ENCODE measurements at places on chromosomes 11 and 22. TPM values are rescaled to one million over a fixed set of nuclear protein-coding genes. Genes with fewer than 3 reads are reported as not detected.

DNA sequence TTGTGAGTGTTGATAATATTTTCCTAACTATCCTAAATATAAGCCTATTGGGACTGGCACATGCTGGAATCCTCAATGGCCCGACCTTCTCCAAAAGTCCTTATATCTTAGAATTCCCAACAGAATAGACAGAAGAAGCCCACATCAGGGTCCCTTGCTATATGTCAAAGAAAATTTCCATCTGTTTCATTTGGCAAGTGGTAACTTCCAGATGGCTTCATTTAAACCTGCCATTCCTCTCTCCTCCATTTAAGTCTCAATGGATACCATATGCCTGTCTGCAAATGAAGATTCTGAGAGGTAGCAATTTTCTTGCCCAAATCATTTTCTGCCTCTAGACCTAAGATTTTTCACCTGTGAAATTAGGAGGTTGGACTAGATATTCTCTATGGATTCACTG, 73.1 kb upstream of the KCNA4 start:
- DNase-seq: no peak

DNA sequence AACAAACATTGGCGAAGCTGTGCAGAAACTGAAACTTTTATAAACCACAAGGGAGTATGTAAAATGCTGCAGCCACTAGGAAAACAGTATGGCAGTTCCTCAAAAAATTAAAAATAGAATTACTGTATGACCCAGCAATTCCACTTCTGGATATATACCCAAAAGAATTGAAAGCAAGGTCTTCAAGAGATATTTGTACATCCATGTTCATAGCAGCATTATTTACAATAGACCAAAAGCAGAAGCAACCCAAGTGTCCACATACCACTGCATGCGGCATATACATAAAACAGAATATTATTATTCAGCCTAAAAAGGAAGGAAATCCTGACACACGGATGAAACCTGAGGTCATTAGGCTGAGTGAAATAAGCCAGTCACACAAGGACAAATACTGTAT, 85.8 kb downstream of the RELT start:
- DNase-seq: no peak

DNA sequence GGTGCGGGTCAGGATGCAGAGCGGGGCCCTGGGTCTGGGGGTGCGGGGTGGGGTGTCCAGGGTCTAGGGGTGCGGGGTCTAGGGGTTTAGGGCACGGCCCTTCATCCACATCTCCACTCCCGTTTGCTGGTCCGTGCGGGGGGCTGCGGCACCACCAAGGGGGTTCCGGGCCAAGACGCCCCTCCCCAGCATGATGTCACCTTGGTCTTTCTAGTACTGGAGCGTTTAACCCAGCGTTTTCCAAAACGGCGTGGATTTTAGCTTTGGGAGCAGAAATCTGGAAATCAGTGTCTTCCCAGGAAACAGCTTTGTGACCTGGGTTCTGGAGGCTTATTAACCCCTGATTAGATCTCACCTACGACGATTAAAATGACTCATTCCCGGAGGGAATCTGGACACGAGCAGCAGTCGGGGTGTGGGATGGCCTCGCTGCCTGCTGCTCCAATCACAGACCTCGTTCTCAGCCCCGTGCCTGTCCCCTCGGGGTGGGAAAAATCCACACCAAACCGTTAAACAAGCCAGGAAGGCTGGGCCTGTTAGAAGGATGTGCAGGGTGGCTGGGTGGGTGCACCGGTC, 759 bp downstream of the AP2A2 start:
- DNase-seq: no peak

DNA sequence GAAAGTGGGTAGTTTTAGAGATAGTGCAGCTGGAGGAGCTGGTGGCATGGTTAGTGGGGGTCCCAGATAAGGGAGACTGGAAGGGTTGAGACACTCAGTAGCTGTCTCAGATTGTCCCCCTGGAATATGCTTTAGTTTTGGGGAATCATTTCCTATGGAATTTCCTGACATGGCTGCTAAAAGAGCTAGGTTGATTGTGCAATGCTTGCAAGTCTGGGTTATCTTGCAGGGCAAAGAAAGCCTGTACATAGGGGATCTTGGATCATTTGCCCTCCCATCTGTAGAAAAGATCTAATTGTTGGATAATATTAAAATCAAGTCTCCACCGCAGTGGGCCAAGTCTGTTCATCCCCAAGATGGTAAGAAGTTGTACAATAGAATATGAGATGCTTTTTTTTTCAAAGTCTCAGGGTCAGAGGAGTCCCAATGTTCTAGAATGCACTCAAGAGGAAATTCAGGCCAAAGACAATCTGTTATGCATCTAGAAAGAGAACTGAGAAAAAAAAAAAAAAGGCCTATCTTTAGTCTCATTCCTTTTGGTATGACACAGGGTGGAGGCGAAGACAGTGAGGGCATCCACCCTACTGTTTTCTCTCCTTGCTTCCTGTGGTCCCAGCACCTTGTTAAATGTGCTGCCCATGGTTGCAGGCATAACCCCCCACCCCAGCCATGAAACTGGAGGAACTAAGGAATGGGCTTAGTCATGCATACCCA, 20.2 kb downstream of the MS4A6E start:
- DNase-seq: no peak

DNA sequence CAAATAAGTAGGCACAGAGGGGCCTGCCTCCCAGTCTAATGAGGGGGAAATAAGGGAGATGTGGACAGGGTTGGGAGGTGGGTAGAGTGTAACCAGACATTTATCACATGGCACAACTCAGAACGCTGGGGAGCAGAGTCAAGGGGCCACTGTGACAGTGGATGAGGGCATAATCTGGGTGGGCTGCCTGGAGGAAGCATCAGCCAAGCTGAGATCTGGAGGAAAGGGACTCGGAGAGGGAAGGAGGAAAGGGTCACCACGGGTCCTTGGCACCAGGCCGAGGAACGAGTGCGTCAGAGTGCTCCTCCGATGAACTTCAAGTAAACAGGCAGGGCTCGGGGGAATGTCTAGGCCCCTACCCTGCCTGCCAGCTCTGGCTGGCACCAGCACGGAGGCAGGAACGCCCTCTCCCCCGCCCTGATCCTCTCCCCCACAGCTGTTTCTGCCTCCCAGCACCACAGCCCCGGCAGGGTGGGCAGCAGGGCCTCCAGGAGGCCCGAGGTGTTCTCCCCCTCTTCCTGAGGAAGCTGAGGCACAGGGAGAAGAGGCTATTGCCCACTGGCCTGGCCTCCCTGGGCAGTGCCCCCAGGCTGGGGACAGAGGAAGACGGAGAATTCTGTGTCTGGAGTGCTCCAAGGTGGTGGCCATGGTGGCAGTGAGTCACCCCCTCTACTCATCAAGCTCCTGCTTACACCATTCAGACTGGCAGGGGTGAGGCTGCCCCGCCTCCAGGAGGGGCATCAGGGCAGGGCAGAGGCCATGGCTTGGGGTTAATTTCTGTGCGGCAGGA, 4.2 kb downstream of the ALDH3B1 start:
- DNase-seq: no peak

- DNase-seq: no peak
Observed at GRCh38 chr11:59380263-59381059, 21.8 kb downstream of the OR5AN1 start.

DNA sequence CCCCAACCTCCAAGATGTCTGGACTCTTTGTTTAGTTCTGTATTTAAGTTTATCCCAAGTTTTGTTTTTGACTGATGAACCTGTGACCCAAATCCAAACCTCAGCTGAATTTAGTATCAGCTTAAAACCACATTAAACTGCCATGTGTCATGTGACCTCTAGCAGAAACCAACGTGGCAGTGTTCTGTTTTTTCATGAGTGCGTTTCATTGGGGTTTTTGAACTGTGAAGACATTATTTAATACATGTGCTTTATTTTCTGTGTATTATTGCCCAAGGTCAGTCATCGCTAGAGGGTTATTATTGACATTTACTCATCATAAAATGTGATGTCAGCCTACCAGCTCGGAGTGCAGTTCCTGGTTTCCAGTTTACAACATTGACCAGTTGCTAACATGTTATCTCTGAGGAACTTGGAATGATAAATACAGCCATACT, 1.8 kb downstream of the TLCD5 start:
- no peak for DNase-seq

GRCh38 chr11:44574610-44575287, 9.3 kb downstream of the CD82 start:
- DNase-seq: no peak

- no peak for DNase-seq
Observed at GRCh38 chr22:31142285-31142684, 2.0 kb upstream of the PLA2G3 start.

DNA sequence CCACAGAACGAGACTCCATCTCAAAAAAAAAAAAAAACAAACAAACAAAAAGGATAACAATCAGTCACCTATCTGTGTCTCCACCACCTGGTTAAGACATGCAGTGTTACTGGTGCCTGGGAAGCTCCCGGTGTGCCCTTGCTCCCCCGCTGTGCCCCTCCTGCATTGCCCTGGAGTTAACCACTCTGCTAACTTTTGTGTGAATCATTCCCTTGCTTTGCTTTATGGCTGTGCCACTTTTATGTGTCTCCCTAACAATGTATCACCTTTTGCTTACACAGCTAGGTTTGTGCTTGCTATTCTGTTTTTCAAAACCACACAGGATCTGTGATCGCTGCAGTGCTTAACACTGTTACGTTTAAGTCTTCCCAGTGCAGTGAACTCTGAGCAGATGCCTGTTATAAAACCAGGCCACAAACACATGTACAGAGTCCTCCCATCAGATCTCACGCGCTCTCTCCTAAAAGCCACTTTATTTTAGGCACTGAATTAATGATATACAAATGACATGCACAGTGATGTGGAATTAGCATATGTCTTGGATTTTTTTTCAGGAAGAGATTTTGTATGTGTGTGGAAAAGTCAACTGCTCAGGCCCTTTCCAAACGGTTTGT, 69.9 kb downstream of the BUD13 start:
- no peak for DNase-seq

DNA sequence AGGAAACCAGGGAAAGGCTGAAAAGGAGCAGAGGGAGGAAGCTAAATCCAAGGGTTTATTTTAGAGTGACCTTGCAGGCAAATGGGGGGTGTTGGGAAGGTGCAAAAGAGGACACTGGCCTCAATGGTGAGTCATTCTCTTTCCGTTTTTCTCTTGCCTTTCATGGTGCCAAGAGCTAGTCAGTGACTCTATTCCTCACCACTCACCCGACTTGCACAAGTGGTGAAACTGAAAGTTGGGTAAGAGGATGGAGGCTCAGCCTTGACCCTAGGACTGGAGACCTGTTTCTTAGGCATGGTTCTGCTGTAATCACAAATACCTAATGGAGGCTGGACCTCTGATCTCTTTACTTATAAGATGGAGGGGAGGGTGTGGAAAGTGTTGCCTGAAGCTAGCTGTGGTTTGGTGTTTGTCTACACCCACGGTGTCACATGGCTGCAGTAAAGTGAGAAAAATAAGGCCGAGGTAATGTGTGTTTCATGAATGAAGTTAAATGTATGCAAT, 67.3 kb upstream of the CREB3L1 start:
- DNase-seq: no peak

DNA sequence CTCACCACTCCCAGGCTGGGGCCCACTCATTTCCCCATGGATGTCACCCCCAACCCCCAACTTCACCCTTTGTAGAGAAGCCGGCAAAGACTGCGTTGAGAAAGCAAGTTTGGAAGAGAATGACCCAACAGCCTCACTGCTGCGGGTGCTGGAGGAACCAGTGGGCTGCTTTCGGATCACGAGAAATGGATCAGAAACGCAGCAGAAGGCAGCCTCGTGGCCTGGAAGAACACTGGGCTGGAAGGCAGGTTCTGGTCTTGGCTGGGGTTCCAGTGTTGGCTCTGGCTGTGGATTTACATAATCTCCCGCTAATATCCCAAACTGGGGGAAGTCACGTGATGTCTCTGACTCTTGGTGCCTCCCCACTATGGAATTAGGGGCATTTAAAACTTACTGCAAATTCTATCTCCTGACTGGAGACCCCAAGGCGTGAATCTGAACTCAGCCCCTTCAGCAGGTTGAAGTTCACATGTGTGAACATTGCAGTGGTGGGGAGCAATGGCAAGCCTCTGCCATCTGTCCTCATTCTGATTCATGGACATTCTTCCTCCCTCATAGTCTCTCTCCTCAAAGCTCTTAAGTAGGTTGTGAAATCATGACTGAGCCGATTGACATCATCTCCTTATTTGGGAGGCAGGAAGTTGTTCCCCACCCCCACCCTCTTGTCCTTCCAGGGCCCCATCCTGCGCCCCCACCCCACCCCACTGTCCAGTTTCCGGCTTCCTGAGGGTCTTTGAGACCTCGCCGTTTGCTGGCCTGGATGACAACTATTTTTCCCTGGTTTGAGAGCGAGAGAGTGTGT, 37.0 kb upstream of the TIMP3 start:
- no peak for DNase-seq

DNA sequence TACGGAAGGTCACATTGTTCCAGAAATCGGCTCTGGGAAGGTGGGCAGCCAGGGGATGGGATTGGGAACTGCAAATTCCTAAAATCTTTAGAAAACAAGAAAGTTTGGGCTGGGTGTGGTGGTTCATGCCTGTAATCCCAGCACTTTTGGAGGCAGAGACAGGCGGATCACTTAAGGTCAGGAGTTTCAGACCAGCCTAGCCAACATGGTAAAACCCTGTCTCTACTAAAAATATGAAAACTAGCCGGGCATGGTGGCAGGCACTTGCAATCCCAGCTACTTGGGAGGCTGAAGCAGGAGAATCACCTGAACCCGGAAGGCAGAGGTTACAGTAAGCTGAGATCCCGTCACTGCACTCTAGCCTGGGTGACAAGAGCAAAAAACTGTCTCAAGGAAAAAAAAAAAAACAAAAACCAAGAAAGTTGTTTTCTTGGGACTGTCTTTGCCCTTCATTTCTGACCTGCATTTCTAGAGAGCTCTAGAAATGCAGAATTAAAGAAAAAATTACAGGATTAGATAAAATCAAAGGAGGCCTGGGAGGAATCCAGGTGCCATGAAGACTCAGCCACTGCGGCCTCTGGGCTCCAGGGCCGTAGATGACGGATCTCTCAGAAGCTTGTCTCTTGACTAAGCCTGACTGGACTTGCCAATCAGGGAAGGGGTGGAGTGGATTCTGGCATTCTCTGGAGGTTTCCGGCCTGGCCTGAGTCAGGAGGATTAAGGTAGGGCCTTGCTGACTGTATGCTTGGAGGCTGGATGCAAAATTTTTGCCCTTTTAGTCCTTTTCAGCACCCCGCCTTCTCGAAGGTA, 5.3 kb upstream of the MALAT1 start:
- no peak for DNase-seq

GRCh38 chr11:115207916-115208315, 296.3 kb downstream of the CADM1 start:
- no peak for DNase-seq

GRCh38 chr11:69321877-69322361, 28.0 kb downstream of the MYEOV start:
- no peak for DNase-seq

DNA sequence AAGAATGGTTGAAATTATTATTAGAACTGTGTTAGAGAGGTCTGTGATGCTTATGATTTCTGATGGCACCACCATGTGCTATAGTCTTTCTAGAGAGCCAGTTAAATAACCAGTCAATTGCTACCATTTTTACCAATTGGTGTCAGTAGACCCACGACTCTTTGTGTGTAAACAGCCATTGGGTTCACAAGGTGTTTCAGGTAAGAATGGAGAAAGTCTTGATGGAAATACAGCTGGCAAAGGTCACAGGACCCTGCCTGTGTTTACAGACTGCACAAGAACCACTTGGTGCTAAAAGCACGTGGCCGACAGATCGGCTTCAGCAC, 30.5 kb upstream of the OR10G7 start:
- no peak for DNase-seq

The KLHL35 gene
- 0.91 TPM for total RNA-seq

The CARNS1 gene
- 0.11 TPM for total RNA-seq

The TEX54 gene
- total RNA-seq: not detected

The CCDC73 gene
- total RNA-seq: 0.18 TPM

The RAG2 gene
- not detected for total RNA-seq

All from esophagus squamous epithelium (tissue), 5 donors.